Iris pigment epithelial cell (primary cell): ENCODE measurements at places on chromosomes 7 and 10.

GRCh38 chr7:130872341-130872740, 138.3 kb upstream of the KLF14 start:
- no peak for DNase-seq

DNA sequence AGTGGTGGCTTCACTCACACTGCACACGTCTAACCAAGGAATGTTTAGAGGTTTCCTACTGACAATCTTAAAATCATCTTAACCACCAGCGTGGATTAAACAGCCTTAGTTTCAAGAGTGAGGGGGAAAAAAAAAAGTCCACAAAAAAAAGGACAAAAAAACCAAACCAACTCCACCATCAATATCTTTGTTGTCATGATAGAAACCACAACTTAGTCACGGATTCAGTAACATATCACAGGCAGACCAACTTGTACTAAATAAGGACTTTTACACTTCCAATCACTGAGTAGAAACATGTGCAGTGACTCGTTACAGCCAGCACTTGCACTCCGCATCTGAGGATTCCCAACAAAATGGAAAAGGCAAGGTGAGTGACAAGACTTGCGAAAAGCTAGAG, 46.5 kb downstream of the FAM171A1 start:
- DNase-seq = peak; percentile 27

- DNase-seq = no peak
These were observed 900.6 kb downstream of the KCNMA1 start for GRCh38 chr10:76736815-76737618.

DNA sequence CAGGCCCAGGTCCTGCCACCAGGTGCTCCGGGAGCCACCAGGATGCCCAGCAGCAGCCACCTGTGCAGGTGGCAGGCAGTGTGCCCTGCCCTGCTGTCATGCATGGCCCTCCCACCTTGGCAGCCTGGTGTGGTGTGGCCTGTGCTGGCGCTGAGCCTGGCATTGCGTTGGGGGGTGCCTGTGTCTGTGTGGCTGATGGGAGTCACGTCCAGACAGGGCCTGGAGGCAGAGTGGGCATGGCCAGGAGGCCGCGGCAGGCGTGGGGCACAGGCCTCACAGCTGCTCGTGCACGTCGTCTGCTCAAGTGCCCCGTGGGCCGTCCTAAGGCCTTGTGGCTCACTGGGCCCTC, 8.7 kb downstream of the TTYH3 start:
- DNase-seq = no peak

DNA sequence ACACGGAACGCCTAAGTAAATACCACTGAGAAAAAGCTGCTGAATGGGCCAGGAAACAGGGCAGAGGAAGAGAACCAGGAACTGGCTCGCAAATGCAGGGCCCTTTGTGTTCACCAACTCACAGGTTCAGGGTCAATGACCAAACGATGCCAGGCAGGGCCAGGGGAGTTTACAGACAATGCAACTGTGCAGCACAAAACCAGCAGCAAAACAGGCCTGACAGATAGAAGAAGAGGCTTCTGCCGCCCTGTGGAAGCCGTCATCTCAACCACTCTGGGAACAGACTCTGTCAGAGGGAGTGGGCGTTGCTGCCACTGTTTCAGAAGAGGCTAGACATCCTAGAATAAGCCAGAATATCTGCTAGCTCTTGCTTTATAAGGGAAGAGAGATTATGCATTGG, 117.9 kb downstream of the KMT2E start:
- DNase-seq = no peak

DNA sequence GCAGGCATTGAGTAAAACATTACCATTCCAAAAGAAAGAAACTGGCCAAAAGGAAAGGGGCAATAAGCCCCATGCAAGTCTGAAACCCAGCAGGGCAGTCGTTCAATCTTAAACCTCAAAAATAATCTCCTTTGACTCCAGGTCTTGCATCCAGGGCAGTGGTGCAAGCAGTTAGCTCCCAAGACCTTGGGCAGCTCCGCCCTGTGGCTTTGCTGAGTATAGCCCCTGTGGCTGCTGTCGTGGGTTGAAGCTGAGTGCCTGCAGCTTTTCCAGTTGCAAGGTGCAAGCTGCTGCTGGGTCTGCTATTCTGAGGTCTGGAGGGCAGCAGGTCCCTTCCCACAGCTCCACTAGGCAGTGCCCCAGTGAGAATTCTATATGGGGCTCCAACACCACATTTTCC, 580.1 kb upstream of the AUTS2 start:
- no peak for DNase-seq

DNA sequence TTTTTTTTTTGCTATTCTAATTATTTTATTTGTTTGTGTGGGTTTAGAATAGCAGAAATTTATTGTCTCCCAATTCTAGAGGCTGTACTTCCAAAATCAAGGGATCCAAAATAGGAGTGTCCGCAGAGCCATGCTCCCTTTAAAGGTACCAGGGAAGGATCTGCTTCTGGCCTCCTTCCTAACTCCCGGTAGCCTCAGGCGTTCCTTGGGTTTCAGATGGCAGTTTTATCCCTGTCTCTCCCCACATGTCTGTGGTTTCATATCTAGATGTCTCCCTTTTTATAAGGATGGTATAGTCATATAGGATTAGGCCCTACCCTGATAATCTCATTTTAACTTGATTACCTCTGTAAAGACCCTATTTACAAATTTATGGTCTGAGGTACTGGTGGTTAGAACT, 48.4 kb downstream of the BMPR1A start:
- no peak for DNase-seq
